ENCODE measurements at places on chromosomes 5 and 9.

DNA sequence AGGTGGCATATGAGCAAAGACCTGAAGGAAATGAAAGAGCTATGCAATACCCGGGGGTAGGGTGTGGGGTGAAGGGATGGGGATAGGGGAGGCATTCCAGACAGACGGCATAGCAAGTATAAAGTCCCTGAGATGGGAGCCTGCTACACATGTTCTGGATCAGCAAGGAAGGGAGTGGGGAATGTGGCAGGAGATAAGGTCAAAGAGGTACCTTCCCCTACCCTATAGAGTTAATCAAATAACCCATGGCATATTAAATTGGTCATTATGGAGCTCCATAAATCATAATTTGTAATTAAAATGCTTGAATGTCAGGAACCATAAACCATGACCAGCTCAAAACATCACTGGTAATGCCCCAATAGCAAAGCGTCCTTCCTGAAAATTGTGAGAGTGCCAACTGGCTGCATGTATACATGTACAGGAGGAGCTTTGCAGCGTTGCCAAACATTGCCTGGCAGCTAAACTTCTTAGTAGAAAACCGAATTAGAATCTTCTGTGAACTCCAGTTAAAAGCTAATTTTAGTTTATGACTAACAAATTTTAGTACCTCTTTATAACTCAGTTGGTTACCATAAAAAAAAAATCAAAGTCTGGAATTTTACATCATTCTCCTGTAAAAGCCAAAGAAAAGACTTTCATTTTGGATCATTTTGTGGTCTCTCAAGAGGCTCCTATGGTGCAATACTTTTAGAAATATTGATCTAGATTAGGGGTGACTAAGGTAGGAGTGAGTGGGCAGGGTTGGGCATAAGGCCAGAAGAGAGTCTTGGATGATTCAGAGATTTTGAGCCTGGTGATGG, 4.7 kb downstream of the DNAI1 start:
- no peak for DNase-seq

- DNase-seq = no peak
Observed at GRCh38 chr5:146009020-146009419, 72.6 kb downstream of the SH3RF2 start.

DNA sequence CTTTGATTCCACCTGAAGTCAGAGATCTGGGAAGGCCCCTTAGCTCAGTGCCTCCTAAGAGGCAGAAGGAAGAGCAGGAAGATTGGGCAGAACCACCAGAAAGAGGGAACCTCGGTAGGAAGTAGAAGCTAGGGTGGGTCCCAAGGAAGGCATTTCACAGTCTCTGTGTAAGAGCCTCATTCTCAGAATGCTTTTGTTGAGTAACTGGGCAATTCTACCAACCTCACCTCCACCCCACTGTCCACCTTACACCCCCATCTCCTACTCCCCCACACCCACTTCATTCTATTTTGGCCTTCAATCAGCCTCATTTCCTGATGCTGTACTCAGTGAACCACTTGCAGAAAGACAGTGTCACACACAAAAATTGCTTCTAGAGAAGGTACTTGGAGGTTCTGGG, 3.5 kb downstream of the HBEGF start:
- DNase-seq = no peak

DNA sequence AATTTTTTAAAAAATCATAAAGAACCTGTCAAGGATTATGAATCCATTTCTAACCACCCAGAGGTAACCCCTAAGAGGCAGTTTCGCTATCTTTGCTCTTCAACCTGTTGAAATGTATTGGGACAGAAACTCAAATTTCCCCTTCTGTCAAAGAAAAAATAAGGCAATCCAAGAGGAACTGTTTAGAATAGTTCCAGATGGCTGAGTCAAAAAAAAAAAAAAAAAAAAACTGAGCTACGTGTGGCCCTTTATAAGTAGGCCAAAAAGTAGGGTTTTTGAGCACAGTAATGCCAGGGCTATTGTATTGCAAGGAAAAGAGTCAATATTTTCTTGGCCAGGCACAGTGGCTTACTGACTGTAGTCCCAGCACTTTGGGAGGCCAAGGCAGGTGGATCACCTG, 94.9 kb downstream of the RAD23B start:
- DNase-seq = no peak

DNA sequence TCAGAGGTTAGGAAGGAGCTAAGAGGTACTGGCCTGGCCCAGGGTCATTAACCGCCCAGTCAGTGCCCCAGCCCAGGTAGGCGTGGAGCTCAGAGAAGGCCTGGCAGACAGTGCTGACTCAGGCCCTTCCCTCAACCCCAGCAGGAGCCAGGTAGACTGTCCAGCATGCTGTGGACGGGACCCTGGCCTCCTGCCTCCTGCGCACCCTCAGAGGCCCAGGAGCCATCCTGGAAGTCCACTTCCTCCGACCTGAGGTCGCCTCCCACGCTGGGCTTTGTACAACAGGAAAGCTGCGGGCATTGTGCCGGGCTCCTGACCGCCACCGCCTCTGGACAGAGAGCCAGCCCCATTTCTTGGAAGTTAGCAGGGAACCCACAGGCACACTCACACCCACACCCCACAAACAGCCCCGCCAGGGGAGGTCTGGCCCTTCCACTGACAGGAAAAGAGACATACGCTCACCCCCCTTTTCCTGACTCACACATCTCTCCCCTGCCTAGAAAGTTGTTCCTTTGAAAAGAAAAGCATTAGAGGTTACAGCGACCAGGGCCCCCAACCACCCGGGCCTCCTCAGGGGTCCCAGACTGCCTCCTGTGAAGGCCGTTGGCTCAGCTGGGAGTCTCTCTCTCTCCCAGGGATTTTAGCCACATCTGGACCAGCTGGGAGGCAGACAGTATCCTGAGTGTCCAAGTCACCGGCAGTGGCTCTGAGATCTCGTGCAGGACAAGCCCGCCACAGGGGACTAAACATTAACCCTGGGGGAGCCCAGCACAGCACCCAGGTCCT, 7.7 kb downstream of the RALGDS start:
- DNase-seq = peak; percentile 71

- DNase-seq = no peak
Observed at GRCh38 chr9:131624636-131625507, 79.5 kb downstream of the PRRT1B start.

DNA sequence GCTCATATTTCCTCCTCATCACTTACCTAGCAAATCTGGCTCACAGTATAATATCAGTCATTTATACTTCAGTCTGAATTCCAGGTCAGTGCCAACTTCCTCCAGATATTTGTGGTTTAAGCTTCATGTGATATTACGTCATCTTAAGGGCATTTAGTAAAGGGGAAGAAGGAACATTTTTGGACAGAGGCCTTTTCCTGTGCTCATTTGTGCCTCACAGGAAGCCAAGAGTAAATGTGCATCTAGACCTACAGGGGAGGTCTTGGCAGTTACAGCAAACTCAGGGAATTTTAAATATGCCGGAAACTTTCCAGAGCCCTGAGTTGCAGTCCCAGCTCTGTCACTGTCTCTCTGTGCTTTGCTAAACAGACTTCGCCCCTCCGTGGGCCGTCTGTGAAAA, 12.3 kb upstream of the KCNIP1 start:
- peak; percentile 4 for DNase-seq

DNA sequence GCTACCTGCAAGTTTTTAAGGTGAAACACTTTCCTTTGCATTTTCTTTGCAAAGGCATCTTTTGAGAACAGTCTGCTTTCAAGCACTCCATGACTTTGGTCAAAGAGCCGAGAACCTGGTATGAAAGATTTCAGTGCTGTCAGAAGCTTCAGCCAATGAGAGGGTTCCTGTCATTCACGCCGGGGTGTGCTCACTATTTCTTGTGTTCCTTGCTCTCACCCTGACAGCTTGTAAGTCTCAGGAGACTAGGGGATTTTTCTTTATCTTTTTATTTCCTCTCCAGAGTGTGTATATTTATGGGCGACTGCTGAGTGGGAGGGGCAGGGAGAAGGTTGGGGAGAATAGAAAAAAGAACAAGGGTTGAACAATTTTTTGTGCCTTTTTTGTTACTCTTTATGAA, 334.0 kb downstream of the PSAT1 start:
- no peak for DNase-seq

DNA sequence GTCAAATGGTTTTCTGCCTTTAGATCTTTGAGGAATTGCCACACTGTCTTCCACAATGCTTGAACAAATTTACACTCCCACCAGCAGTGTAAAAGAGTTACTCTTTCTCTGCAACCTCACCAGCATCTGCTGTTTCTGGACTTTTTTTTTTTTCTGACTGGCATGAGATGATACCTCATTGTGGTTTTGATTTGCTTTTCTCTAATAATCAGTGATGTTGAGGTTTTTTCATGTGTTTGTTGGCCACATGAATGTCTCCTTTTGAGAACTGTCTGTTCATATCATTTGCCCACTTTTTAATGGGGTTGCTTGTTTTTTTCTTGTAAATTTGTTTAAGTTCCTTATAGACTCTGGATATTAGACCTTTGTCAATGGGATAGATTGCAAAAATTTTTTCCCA, 129.2 kb upstream of the PTGER4 start:
- no peak for DNase-seq

- no peak for DNase-seq
Observed at GRCh38 chr5:68950125-68950524, 143.7 kb upstream of the SLC30A5 start.

DNA sequence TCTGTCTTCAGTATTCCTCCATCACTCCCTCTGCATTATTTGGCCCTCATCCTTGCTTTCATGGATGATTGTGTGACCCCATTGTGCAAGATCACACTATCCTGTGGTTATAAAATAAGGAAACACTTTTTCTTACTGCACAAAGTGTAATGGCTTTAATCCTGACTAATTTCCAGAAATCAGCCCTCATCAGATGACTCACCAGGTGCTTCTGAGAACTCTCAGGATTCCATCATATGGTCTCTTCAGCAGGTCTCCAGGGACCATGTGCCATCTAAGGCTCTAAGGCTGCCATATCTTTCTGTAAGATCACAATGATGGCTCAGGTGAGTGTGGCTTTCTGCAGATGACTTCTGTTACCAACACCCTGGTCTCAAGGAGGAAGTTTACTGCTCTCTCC, 27.3 kb upstream of the FER start:
- DNase-seq = no peak

GRCh38 chr9:35920051-35920620, 10.8 kb downstream of the SPAAR start:
- DNase-seq = no peak

- peak; percentile 42 for DNase-seq
Observed at GRCh38 chr9:77751341-77752091, 103.4 kb upstream of the GNA14 start.

DNA sequence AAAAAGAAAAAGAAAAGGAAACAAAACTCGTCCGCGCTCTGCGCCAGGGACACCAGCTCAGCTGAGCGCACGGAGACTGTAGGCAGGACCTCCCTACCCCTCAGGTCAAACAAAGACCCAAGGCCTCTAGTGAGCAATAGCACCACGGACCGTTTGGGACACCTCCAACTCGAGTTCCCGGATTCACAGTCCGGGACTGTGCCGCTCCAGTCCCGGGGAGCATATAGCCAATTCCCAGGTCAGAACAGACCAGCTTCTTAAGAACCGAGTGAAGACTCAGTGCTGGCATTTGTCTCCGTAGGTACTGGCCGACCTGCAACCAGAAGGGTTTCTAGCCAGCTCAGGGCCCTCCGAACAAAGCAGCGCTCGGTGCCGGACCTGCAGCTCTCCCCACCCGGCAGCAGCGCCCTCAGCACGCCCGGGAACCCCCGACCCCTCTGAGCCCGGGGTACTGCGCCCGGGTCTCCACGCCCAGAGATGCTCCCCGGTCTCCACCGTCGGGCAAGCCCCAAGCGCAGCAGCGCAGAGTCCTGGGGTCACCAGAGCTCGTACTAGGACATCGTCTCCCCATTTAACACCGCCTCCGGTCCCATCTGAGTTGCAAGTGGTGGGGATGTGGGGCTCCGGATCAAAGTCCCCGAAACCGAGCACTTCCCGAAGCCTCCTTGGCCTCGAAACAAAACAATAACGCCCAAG, 591 bp downstream of the ABCA1 start:
- DNase-seq = peak; percentile 9

GRCh38 chr5:87313216-87313615, 45.5 kb downstream of the RASA1 start:
- no peak for DNase-seq

DNA sequence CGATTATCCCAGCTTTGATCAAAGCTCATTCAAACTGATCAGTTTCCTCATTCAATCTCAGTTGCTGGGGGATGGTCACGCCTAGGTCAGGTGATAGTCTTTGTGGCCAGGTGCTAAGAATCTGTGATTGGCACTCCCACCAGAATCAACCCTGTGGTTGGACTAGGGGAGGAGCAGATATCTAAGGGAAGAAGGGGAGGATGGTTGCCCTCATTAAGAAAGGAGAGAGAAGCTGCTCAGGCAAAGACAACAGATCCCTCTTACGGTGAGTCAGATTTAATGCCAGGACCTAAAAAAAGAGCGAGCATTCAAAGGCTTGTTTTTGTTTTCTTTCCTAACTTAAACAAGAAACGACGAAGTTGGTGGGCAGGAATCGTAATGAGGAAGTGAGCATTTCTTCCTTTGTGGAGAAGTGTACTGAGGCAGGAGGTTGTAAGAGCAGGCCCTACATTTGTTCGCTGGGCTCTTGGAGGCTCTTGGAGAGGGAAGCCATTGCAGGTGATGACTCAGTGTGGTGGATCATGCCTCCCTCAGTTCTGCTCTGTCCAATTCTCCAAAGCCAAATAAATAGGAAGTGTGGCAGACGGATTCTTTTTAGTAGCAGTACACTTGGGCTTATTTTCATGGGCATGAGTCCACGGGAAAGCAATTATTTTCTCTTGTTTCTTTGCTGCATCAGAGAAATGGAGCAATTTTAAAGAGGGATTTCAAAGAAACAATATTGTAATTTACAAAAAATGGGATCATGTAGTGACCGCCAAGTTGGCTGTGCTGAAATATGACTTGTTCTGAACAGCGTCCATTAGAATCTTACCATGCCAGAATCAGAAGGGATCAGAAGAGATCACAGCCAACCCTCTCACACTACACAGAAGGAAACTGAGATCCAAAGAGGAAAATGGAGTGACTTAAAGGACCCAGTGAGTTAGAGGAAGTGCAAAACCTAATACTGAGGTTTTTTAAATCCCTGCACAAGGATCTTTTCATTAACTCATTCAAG, 18.7 kb upstream of the TGFBR1 start:
- DNase-seq = peak; percentile 48

- no peak for DNase-seq
Observed at GRCh38 chr9:83601463-83601862, 21.5 kb upstream of the IDNK start.

GRCh38 chr5:159737263-159737662, 179.0 kb upstream of the ADRA1B start:
- no peak for DNase-seq

- DNase-seq = no peak
Observed at GRCh38 chr9:32128546-32128945, 255.9 kb upstream of the ACO1 start.

GRCh38 chr5:33934176-33934575, 2.0 kb upstream of the RXFP3 start:
- DNase-seq = no peak

DNA sequence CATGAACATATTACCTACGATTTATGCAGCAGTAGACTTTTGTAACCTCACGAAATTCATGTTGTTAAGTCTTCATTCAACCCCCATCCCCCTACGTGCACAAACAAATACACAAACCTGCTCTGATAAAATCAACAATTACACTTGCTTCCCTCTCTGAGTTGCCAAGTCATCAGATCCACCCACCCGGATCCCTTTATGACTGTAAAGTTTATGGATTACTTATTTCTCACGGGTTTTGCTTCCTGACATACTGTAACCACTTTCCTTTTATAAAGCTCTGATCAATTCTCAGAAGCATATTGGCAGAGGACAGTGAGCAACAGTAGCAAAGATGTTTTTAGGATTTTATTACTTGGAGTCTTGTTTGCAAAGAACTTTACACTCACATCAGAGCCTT, 70.5 kb downstream of the MLLT3 start:
- DNase-seq = no peak

- DNase-seq = no peak
Observed at GRCh38 chr5:83492331-83492730, 20.8 kb downstream of the VCAN start.

All from CD4-positive, alpha-beta T cell treated with Interleukin-4 for 1 hour (primary cell).